WTC11 (cell line): ENCODE measurements at places on chromosomes 16 and 17. TPM values are rescaled to one million over a fixed set of nuclear protein-coding genes. Genes with fewer than 3 reads are reported as not detected.

DNA sequence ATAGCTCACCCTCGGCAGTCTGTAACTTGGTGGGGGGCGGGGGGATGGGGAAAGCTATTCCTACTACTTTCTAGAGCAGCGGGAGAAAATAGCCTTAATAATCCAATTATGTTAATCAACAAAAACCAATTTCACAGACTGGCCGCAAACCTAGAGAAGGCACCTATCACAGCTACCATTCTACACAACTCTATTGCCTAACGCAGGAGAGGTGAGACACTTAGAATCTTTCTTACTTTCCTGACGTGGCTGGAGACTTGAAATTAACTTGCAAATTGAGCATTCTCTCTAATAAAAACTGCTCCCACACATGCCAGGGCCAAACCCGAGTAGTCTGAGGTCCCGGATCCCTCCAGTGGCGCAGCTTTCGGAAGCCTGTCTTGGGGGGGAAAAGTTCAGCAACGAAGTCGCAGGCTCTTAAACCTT is 794 bp downstream of the SMG6 start:
- DNase-seq = no peak

GRCh38 chr17:73232587-73233373 is 28.9 kb downstream of the CPSF4L start:
- DNase-seq = peak; percentile 38

DNA sequence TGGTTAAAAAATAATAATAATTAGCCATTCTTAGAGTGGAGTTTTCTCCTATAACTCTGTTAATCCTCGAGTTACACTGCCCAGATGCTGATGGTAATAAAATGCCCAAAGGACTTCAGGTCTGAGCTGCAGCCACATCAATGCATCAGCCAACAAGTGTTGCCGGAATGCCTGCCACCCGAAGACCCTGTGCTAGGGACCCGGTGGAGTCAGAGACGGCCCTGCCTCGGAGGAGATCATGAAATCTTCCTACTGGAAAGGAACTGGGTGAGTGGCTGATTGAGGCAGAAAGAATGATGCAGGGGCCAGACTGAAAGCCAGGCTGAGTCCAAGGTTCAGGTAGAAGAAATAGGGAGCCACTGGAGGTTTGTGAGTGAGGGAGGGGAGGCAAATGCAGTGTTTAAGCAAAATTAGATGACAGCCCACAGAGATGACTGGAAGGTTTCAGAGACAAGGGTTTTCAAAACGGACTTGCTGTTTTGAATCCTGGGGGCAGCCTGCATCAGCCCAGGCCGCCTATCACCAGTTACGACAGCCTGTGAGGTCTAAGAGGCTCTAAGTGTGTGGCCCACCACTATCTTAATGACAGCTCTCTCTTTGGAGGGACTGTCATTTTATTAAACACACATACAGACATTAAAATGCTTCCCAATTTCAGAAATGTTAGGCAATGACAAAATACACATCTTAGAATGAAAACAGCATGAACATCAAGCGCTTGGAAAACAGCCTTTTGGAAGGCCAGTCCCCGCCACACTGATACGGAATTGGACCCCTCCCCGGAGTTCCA is 100.0 kb downstream of the ZNF423 start:
- DNase-seq = no peak

Gene ATP2A3
- total RNA-seq = 35.6 to 39.1 TPM (median 37.8 TPM) in 3 replicates

Gene HOXB8
- not detected in 3 replicates for total RNA-seq

Gene NPIPB9
- 1.4 to 2.5 TPM (median 1.5 TPM) in 3 replicates for total RNA-seq

Gene HBQ1
- 3.0 to 7.8 TPM (median 5.2 TPM) in 3 replicates for total RNA-seq
